ENCODE measurements at places on chromosomes 4 and X.

DNA sequence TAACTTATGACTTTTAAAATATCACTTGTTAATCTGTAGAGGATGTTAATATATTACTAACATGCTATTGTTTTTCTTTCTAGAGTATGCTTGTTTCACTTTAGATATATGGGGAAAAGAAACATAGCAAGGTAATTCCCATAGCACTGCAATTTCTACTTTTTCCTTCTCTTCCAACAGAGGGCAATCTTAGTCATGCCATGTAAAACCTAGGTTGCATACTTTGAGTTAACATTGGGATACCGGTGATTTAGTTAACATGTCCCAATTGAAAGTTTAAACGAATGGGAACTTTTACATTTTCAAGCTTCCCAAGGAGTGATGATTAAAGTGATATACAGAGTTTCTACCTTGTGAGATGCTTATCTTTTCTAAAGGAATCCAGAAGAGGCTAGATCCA, 89.4 kb upstream of the IL13RA1 start:
- no peak for DNase-seq

DNA sequence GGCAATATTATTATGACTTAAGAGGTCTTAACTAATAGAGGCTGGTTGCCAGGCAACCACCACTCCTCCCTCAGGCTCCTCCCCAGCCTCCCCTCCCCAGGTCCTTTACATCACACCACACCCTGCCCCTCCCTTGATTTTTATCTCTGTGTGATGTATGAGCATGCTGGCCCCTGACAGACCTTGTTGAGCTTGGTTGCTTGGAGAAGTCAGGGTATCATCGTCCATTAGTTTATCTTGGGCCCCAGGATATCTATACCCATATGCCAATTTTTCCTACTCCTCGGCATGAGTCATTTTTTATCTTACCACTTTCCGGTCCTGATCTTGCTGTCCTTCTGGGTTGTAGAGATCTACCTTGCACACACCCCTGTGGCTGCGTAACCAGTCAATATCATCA, 2.5 kb downstream of the AKAP4 start:
- no peak for DNase-seq

- DNase-seq = no peak
Observed at GRCh38 chr4:150381609-150382008, 200.3 kb upstream of the MAB21L2 start.

- DNase-seq = no peak
Observed at GRCh38 chr4:174389439-174389838, 105.7 kb downstream of the CEP44 start.

DNA sequence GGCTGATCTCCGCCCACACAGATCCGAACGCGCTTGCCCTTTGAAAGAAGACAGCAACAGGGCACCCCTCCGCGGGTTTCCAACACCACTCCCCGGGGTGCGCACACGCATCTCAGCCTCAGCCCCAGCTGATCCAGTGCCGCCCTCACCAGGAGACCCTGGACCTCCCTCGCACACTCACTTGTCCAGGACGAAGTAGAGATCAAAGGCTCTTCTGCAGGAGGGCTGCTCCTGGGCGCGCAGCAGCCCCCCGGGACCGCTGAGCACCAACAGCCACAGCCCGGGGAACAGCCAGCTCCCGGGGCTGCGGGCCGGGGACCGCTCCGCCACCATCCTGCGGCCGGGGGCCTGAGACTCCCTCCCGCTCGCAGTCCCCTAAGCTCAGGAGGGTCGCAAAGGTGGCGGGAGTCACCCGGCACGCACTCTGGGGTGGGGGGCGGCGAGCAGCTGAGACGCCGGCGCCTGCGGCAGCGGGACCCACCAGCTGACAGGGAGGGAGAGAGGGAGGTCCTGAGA, 743 bp downstream of the ANTXR2 start:
- DNase-seq = no peak

DNA sequence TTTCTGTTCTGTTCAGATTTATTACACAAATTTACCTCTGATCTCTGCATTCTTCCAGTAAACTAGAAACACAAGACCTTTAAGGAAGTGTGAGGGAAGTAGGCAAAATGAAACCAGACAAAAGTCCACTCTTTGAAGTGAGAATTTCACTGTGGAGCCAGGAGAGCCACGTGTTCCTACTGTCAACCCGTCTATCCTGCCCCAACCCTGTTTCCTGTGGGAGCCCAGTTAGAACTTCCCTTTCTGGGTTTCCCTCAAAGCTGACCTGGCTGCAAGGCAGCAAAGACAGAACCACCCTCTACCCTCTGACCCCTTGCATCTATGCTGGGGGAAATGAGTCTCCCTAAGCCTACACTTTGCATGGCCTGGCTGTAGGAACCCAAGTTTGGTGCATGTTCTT, 40.0 kb downstream of the TMEM144 start:
- no peak for DNase-seq

DNA sequence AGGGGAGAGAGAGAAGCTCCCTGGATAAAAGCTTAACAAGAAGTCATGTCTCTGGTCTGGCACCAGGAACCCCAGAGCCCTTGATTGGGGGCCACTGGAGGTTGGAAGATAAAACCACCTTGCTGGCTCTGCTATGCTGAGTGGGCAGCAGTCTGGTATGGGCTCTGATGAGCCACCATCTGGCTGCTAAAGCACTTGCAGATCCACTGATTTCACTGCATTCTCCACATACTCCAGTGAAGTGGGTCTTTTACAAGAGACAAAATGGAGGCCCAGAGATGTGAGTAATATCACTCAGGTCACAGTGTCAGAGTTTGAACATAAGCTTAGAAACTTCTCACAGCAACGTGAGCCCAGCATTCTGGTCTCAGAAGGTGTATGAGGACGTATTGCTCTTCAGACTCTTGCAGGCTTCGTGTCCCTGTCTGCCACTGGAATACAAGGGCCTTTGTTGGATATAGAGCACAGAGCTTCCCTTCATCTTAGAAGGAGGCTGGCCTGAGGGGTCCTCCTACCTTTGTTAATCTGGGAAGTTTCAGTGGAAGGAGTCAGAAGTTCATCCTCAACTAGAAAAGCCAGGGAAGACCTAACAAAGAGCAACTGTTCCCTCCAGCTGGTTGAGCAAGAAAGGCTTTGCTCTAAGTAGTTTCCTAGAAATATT, 11.8 kb downstream of the CLDN2 start:
- no peak for DNase-seq

DNA sequence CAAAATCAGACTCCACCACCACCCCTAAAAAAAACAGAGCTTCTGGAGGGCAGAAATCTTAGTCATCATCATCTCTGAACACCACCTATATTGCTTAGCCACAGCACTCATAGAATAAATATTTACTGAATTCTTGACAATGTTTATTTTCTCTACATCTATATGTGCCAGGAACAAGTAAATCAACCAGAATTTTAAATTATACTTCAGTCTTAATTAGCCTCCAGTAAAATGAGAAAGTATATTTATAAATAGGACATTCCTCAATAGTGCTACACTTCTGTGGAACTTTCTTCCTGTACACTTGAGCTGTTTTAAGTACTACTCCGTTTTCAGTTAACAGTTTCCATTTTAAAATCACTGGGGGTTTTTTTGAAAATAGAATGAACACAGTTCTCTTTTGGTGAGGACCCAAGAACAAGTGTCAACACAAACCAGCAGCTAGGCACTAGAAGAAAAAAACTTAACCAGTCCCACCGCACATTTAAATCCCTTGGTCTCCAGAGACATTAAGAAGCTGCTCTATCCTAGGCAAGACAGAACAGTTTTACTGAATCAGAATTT, 25.5 kb downstream of the SMIM14 start:
- no peak for DNase-seq

DNA sequence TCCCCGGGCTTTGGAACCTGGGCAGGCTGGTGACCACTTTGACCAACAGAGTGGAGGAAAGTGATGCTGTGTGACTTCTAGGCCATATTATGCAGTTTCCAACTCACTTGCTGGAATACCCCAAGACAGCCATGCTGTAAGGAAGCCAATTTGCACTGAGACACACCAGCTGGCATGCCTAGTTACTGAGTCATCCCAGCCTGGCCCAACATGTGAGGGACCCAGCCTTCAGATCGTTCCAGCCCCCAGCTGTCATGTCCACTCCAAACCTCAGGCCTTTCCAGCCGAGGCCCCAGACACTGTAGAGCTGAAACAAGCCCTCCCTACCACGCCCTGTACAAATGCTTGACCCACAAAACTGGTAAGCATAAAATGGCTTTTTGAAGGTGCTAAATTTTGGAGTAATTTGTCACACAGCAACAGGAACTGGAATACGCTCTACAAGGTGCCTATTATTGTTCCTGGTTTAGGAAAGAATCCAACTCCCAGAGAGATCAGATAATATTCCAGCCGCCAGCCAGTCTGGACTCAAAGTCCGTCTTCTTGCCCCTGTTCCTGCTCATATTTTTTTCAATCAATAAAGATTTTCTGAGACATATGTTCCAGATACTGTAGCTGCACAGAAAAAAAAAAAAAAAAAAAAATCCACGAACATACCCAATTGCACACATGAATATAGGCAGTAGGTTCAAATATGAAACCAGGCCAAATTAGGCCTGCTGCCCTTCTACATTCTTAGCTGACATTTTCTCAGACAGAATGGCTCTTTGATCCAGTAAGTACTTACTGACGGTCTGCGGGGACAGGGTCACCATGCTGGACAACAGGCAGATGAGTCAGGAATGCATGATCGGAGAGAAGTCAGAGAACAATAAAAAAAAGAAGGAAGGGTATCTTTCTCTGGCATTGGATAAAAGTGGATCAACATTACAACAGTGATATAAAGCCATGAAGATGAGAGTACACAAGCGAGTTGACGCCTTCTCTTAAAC, 35.1 kb downstream of the SH3KBP1 start:
- no peak for DNase-seq

GRCh38 chr4:155809835-155810234, 51.0 kb downstream of the GUCY1B1 start:
- peak; percentile 49 for DNase-seq

DNA sequence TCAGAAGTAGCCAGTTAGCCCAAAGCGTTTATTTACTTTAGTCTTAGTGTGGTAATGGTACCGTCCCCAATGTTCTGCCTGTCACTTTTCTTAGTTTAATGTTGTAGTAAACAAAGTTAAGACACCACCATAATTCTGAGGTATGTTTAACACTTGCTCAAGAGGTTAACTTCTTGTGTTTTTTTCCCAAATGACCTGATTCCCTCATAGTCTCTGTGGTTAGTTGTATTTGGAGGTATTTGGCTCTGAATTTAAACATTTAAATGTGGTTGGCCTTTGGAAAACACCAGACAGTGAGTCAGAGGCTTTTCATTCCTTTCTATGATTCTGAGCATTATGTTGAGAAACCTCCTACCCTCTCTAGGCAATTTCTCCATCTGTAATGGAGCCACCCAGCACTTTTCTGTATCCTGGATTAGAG, 47.9 kb downstream of the CXCL1 start:
- no peak for DNase-seq

GRCh38 chrX:51608766-51609165, 9.9 kb downstream of the CENPVL3 start:
- no peak for DNase-seq

DNA sequence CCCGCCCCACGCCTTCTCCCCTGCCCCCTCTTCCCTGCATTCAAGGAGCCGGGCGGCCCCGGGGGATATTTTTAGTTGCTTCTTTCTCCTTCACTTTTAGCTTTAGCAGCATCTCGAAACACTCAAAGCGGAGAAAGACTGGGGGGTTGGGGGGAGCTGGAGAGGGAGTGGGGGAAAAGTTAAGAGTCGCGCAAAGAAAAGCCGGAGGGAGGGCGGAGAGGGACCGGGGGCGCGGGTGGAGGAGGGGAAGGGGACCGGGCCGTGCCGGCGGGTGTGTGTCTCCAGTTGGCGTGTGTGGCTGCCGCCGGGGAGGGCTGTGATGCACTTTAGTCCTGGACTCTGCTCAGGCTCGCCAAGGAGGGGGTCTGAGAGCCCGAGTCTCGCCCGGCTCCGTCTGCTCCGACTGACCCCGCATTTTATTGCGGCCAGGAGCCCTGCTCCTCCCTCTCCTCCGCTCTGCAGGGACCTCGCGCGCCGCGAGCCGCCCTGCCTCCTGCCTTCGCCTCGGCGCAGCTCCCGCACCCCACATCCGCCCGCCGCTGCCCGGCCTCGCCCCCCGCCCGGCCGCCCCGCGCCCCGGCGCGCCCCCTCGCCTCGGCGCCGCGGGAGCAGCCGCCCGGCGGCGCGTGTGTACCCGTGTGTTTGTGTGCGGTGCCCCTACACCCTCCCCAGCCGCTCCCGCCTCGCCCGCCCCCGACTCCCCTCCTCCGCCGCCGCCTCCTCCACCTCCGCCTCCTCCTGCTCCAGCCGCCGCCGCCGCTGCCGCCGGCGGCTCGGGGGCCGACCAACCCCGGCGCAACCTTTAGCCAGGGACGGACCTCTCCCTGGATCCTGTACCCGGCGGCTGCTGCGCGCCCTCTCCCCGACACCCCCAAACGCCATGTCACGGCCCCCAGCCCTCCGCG, 1.4 kb downstream of the ZNF827 start:
- peak; percentile 32 for DNase-seq

Measured in DMS153 (cell line).